ENCODE measurements at places on chromosomes 13 and 19.

DNA sequence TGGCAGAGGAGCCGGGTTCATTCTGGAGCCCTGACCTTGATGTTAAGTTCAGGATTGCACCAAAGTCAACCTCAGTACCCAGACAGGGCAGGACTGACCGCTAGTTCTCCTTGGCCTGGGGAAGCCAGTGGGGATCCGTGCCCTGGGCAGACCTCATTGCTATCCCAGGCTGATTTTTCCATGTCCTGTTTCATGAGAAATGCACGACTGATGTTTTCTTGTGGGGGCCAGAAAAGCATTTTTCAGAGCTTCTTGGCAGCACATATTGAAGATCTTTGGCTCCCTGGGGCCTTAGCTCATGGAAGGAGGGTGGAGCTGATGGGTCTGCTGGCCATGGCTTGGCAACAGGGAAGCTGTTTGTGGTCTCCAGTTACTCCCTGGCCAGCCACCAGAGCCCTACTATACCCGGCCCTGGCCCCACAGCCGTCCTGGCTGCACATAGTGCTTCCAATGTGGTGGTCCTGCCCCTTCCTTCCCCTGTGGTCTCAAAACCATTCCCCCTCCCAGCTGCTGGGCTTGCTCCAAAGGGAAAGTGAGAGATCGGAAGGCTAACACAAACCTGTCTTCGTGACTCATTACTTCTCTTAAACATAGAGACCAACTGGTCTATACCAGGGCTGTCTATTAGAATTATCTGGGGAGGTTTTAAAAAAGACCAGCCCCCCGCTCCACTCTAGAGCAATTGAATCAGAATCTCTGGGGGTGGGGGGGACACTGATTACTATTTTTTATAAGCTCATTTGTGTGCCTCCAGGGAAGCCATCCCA is 11.2 kb downstream of the IL17D start:
- no peak for DNase-seq

DNA sequence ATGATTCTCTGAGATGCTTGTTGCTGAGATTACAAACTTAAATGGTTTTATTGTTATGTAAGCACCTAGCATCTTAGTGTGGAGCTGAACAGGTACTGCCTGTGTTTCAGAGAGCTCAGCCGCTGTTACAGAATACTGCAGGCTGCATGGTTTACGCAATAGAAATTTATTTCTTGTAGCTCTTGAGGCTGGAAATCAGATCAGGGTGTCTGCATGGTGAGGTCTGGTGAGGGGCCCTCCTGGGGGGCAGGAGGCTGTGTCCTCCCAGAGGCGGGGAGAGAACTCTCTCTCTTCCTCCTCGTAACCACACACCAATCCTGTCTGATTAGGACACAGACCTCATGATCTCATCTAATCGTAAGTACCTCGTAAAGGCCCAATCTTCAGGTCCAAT is 13.1 kb downstream of the ATP11A start:
- no peak for DNase-seq

- DNase-seq, result no peak
Observed at GRCh38 chr19:42343344-42344110, 18.1 kb downstream of the MEGF8 start.

DNA sequence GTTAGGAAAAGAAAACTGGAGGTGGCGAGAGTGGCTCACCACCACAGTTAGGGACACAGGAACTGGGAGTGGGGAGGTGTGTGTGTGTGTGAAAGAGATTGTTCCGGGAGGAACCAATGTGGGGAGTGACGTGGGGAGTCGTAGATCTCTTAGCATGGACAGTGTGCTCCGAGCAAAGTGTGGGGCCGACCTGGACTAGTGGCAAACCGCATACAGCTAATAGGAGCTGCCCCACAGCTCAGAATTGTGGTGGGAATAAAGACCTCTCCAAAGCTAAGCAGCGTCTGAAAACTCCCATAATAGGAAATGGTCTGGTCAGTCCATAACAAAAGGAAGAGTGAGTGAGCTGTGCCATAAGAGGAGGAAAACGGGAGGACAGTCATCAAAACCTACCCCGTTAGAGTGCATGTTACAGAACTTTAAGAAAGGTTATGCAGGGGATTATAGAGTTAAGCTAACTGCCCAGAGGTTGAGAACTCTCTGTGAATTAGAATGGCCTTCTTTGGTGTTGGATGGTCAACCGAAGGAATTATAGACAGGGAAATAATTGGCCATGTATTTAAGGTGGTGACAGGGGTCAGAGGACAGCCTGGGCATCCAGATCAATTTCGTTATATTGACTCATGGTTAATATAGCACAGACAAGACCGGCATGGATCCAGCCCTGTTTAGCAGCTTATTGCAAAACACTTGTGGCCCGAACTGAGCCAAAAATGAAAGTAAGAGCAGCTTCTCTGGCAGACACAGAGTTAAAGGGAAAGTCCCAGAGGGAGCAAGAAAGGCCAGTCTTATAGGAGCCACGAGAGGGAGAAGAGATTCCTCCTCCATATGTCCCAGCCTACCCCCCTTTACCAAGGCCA is 8.9 kb upstream of the SLC15A1 start:
- DNase-seq, result no peak

DNA sequence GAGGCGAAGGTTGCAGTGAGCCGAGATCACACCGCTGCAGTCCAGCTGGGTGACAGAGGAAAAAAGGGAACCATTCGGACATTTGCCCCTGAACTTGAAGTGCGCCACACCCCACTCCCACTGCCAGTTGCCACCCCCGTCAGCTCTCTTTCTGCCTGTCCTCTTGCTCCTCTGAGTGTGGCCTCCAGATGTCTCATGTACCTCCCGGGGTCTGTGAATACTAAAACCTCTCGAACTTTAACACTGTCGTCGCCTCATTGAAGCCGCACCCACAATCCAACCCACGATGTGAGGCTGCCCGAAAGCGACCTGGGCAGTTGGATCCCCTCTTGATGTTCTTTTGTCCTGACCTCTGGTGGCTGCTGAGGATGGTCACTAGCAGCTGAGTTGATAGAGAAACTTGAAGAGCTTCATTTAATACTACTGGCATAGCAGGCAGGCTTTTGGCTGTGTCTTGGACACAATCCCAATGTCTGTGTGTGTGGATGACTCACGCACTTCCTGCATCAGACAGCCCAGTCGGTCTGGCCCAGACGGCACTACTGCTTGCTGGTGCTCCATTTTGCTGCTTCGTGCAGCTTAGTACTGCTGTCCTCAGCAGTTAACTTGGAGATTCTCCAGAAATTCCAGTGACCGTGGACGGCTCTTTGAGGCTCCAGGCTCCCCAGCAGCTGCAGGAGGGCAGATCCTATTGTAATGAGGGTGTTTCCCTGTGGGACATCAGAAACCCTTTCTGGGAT is 4.2 kb downstream of the FPR3 start:
- no peak for DNase-seq

DNA sequence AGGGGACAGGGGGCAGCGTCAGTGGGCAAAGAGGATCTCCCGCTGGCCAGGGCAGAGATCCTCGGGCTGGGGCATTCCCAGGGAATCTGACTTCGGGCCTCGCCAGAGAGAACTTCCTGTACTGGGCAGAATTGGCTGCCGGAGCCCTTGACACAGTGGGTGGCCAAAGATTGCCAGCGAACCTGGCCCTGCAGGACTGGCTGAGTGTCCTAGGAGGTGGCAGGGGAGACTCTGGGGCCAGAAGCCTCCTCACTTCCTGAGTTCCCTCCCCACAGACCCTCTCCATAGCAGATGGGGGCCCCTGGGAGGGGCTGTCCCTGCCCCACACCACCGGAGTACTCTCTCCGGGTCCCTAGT is 19.3 kb downstream of the DPP9 start:
- no peak for DNase-seq

GRCh38 chr13:78777396-78777795 is 118.4 kb upstream of the OBI1 start:
- no peak for DNase-seq

- DNase-seq, result no peak
Observed at GRCh38 chr13:98751861-98752466, 508 bp downstream of the SLC15A1 start.
